ENCODE measurements at places on chromosomes 11 and 22.

- H3K27me3 ChIP-seq, result no peaks in the 10 kb centered on the region
- no peak for DNase-seq
- H3K4me1 ChIP-seq, result no peaks in the 10 kb centered on the region
Measured at GRCh38 chr11:9660886-9661285, 3.0 kb upstream of the SWAP70 start.

DNA sequence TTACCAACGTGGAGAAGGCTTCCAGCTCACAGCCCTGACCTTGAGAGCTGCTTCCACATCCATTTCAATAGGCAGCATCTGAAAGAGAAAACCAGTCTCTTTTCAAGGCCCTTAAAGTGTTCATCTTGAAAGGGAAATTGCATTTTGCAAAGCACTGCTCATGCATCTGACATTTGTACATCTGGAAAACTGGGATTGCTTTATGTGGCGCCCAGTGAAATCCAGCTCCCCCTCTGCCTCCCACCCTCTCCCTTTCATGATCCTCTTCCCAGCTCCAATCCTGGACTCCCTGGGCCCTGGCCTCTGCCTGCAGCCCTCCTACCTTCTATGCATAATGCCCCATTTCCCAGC lies 17.4 kb downstream of the TP53AIP1 start:
- no peaks in the 10 kb centered on the region for H3K4me1 ChIP-seq
- no peaks in the 10 kb centered on the region for H3K36me3 ChIP-seq
- no peak overlapping the region for H3K27ac ChIP-seq
- DNase-seq, result no peak

- no peak for DNase-seq
- H3K4me3 ChIP-seq, result no peak overlapping the region
- H3K27ac ChIP-seq, result no peak overlapping the region
Measured at GRCh38 chr11:11977206-11977938, 31.1 kb downstream of the DKK3 start.

GRCh38 chr11:61910187-61911127 lies 6.9 kb downstream of the RAB3IL1 start:
- H3K27me3 ChIP-seq, result no peaks in the 10 kb centered on the region
- no peaks in the 10 kb centered on the region for H3K36me3 ChIP-seq
- H3K27ac ChIP-seq, result no peak overlapping the region
- no peak overlapping the region for H3K4me3 ChIP-seq

GRCh38 chr11:46560300-46560991 lies 33.4 kb downstream of the AMBRA1 start:
- H3K4me1 ChIP-seq, result peaks cover 25% of the 10 kb centered on the region
- DNase-seq, result no peak
- H3K27me3 ChIP-seq, result no peaks in the 10 kb centered on the region
- no peak overlapping the region for H3K4me3 ChIP-seq

- DNase-seq, result no peak
- no peaks in the 10 kb centered on the region for H3K36me3 ChIP-seq
- no peak overlapping the region for H3K27ac ChIP-seq
- H3K4me1 ChIP-seq, result no peaks in the 10 kb centered on the region
Measured at GRCh38 chr22:33883961-33884808, 36.1 kb downstream of the LARGE1 start.

- no peak for DNase-seq
- H3K4me3 ChIP-seq, result no peak overlapping the region
- H3K27ac ChIP-seq, result no peak overlapping the region
- no peaks in the 10 kb centered on the region for H3K36me3 ChIP-seq
- no peaks in the 10 kb centered on the region for H3K27me3 ChIP-seq
Measured at GRCh38 chr11:94664346-94664745, 97.2 kb downstream of the PIWIL4 start.

- H3K36me3 ChIP-seq, result no peaks in the 10 kb centered on the region
- H3K27me3 ChIP-seq, result no peaks in the 10 kb centered on the region
- DNase-seq, result no peak
- H3K4me1 ChIP-seq, result peaks cover 6% of the 10 kb centered on the region
Measured at GRCh38 chr22:37047006-37047405, 4.5 kb upstream of the KCTD17 start.

- no peaks in the 10 kb centered on the region for H3K36me3 ChIP-seq
- H3K27me3 ChIP-seq, result no peaks in the 10 kb centered on the region
- H3K4me1 ChIP-seq, result no peaks in the 10 kb centered on the region
Measured at GRCh38 chr11:16859651-16860050, 121.2 kb downstream of the C11orf58 start.

- peak overlapping the region; percentile 49 for H3K4me3 ChIP-seq
- peak; percentile 43 for DNase-seq
- peak overlapping the region; percentile 65 for H3K27ac ChIP-seq
- H3K4me1 ChIP-seq, result peaks cover 34% of the 10 kb centered on the region
- H3K27me3 ChIP-seq, result no peaks in the 10 kb centered on the region
Measured at GRCh38 chr11:134036492-134037045, 32.3 kb upstream of the JAM3 start.

DNA sequence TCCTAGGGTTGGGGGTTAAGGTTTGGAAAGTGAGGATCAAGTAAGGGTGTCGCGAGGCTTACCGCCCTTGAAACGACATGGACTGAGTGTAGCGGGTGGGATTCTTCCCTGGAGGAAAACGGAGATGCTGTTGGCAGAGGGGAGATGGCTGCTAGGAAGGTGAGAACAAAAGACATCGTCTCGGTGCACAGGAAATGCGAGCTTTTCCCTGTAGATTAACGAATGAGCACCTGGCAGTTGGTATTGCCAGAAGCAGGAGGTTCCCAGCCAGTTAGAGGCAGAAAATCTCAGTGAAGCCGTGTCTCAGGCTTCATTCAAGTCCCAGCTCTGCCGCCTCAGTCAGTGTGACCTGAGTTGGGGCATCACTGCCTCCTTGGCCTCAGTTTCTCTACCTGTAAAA lies 1.4 kb upstream of the LHFPL7 start:
- H3K27ac ChIP-seq, result peak overlapping the region; percentile 52
- no peak overlapping the region for H3K4me3 ChIP-seq
- H3K27me3 ChIP-seq, result no peaks in the 10 kb centered on the region
- peaks cover 51% of the 10 kb centered on the region for H3K4me1 ChIP-seq
- DNase-seq, result no peak

DNA sequence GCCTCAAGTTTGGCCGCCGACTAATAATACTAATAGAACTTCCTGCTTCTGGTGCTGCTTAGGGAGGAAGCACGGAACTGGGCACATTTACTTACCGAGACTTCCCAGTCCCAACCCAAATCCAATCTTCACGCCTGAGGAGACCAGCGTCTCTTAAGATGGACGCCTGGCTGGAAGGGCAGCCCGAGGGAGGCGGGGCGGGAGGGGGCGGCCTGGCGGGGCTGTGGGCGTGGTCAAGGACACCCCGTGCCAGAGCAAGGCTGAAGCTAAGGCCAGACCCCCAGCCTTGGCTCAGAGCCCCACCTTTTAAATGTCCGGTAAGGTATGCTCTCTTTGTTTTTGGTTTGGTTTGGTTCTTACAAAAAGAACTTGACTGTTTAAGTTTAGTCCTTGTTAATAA lies at the start of gene GDPD4:
GDPD4 (minus strand) TSS at position 177 of the 400 bp plus-strand sequence. CDS start 16,549 bp downstream, outside the sequence.
- H3K27ac ChIP-seq, result no peak within 1 kb of the TSS
- no peaks in the 10 kb centered on the region for H3K27me3 ChIP-seq
- no peaks in the 10 kb centered on the region for H3K4me1 ChIP-seq
- no peak for DNase-seq
- no peaks in the 10 kb centered on the region for H3K36me3 ChIP-seq

All from pancreas (tissue), 10 donors.